ENCODE measurements at places on chromosomes 5 and 9. TPM values are rescaled to one million over a fixed set of nuclear protein-coding genes. Genes with fewer than 3 reads are reported as not detected.

LAMC3 gene
- polyA plus RNA-seq: not detected

LCN1 gene
- polyA plus RNA-seq: not detected

PCDHA6 gene
- polyA plus RNA-seq: not detected

C5orf63 gene
- 12.5 TPM for polyA plus RNA-seq

ARHGEF39 gene
- polyA plus RNA-seq: 0.92 TPM

LIFR gene
- polyA plus RNA-seq: not detected

SLC1A3 gene
- polyA plus RNA-seq: not detected

PCDHB9 gene
- not detected for polyA plus RNA-seq

FGF1 gene
- not detected for polyA plus RNA-seq

FOXD1 gene
- polyA plus RNA-seq: not detected

MED27 gene
- 90.1 TPM for polyA plus RNA-seq

SPINK5 gene
- not detected for polyA plus RNA-seq

DNA sequence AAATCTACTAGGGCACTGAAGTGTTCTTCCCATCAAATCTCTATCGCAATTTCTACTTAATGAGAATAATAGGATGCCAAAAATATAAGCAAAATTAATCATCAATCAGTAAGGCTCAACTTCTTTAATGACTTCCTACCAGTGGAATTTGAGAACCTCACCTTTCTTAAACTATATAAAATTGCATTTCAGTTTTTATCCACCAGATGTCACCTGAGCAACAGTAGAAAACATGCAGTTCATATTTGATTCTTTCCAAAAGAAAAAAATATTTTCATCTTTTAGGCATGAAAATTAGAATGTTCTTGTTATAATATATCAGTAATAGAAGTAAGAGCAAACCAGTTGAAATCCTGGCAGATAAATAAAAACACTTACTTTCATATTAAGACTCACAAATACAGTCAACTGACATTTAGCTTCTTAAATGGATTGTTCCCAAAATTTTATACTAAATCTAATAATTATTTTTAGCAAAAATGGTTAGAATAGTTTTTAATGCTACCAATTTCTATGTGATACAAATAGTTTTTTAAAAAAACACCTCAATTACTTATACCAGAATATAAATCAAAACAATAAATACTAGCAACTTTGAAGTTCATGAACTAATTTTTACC, 13.4 kb upstream of the CCDC112 start:
- DNase-seq: peak; percentile 22

DNA sequence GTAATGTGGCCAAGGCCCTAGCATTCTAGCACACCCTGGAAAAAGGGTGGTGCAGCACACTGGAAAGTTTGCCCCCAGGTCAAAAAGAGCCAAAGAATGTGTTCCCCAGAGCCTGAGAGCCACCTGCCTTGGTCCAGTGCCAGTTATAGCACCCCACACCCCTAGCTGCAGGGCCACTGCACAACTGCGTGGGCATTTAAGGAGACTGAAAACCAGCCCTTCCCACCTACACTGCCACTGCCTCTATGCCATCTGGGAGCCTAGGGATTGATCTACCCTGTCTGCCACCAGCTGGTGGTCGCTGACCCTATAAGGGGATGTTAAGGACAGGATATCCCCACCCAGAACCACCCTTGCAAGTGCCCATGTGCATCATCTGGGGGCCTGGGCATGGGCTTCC, 38.2 kb upstream of the PTPRD start:
- DNase-seq: no peak

- DNase-seq: no peak
These were observed 45.5 kb downstream of the GALNT12 start for GRCh38 chr9:98852961-98853360.

DNA sequence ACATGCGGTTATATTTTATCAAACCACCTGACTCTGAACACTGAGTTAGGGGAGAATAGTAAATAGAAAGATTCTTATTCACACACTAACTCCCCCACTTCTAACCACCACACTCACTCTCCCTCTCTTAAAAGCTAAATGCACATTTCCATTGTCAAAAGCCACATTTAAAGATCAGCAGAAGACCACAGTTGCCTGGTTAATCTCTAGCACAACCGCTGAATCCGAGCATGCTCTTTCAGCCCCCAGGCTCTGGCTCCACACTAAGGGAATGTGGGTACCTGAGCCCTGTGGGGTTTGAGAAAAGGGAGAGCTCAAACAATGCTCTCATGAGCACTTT, 35.7 kb downstream of the PFDN1 start:
- no peak for DNase-seq

DNA sequence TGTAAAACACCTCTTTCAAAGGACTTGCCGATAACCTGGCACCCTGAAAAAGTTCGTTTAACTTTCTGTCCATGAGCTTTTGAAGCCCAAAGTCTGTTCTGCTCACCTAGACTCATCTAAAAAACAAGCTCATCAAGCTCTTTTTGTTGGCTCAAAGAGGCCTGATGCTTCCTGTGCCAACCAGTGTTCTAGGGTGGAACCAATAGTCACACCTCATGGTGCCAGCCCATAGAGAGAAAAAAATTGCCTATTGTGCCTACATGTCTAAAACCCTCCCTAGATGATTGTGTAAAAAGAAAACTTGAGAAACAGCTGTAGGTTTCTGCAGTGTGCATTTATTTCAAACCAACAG, 4.7 kb downstream of the SH3RF2 start:
- DNase-seq: no peak

DNA sequence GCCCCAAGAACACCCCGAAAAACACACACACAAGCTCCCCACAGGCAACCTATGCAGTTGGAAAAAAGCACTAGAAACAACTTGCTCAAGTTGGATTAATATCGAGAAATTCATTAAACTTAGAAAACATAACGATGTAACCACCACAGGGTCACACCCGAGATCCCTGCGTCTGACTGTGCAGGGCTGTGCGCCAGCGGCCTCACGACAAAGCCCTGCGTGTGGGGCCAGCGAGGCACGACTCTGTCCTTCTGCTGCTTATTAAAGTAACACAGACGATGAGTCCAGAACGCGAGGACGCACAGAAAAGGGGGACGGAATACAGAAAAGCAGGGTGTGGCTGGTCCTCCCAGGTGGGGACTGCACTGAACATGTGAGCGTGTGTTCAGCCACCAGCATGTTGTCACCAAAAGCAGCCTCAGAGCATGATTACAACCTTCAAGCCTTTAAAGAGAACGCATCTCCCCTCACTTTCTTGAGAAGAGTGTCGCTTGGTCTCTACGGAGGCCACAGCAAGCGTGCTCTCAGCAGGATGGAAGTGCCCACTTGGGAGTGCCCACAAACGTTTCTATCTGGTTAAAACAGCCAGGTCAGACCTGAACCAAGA, 14.4 kb downstream of the SLC12A7 start:
- DNase-seq: no peak

GRCh38 chr9:126612813-126613641, 701 bp upstream of the LMX1B start:
- no peak for DNase-seq

DNA sequence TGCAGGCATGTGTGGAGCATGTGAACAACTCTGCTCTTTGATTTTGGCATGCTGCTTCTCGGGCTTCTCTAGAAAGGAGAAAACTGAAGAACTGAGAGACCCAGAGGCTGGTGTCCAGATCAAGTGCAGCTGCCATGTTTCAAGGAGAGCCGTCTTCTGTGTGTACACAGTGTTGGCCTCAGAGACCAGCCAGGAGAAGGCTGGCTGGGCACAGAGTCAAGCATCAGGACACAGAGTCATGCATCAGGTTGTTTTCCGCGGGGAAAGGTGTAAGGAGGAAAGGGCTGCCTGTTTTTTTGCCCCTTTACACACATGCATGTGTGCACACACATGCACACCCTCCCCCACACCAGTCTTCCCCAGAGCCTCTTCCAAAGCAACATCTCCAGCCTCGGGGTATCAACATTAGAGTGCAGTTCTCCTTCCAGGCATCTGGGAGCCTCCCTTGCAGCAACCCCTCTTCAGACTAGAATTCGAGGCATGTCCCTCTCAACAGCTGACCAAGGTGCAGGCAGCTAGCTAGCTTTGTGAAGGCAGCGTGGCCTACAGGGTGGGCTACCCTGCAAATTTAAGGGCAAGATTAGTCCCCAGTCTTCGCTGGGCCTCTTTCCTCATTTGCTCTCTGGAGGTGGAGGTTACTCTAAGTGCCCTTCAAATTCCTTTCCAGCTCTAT, 180.9 kb downstream of the AOPEP start:
- no peak for DNase-seq

DNA sequence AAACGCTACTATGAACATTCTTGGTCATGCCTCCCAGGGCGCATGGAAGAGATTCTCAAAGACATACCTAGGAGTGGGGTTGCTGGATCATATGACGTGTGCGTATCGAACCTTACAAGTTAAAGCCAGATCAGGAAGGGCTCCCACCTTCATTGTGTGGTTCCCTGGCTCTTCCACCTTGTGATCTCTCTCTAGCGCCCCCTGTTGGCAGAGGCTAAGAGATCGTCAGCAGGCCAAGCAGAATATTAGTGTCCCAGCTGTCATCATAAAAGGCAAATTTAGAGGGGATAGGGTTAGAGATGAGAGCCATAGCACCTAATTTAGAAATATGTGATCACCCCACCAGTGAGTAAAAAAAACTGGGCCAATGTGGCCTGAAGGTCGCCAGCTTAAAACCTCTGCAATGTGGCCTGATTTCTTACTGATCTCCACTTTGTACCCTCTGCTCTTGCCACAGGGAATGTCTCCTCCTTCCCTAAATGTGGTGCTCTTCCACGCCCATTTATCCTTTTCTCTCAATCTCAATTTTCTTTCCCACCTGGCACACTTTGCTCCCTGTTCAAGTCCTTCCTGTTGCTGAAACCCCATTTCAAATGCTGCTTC, 91.7 kb upstream of the SHB start:
- peak; percentile 54 for DNase-seq

- no peak for DNase-seq
These were observed 16.9 kb upstream of the ZNF366 start for GRCh38 chr5:72523960-72524582.

DNA sequence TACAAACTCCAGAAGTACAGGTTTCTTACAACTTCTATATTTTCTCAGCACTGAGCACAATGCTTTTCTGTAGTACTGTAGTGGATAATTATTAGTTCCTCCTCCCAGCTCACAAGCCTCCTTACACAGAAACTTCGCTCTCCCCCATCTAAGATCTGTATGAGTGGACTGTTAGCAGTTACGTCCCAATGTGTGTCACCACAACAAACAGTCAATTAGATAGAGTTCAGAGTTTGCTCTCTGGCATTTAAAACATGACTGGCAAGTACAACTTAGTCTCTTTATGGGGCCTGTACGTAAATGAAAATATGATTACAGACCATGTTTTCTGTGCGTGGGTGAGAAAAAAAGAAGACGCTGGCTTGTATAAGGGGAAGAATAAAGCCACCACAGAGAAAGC, 631.4 kb upstream of the DMAC1 start:
- DNase-seq: no peak

DNA sequence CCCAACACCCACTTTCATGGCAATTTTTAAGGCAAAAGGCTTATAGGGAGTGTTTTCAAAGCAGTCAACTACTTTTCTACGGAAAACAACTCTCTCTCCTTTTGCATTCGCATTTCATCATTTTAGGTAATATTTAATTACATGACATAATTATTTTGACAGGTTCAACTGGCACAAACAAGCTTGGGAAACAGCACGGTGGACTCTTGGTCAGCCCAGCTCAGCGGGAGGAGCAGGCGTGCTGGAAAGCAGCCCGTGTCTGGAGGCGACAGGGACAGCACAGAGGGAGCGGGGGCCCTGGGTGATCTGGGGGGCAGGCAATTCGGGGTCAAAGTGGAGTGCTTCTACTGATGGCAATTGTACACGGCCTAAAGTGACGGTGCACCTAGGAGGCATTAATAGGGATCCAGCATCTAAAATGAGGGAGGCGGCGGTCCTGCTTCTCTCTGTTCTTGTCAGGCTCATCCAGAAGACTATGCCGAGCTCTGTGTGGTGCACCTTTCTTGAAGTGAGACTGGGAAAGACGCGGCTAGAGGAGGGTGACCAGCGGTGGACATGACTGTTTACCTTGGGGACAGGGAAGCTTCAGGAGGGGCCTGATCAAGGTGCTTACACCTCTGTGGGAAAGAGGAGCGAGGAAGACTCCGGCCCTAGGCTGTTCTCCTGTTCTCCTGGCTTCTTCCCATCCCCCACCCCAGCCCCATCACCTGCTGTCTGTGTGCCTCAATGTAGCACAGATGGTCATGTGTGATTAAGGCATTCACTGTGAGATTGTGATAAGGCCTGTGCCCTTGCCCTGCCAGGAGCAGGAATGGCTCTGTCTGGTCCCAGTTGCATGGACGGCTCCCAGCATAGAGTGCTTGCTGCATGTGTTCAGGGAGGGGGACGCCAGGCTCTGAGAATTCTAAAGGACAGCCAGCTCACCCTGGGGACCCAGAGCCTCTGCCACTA, 3.4 kb downstream of the MYMK start:
- no peak for DNase-seq

- no peak for DNase-seq
These were observed 38.7 kb downstream of the LARP1 start for GRCh38 chr5:154793599-154794524.

- no peak for DNase-seq
These were observed 80.2 kb downstream of the PRKACG start for GRCh38 chr9:68933434-68934328.

- DNase-seq: peak; percentile 27
These were observed 17.4 kb downstream of the CEP78 start for GRCh38 chr9:78253285-78253684.

- DNase-seq: no peak
These were observed 109.9 kb downstream of the EHMT1 start for GRCh38 chr9:137728444-137729311.

- no peak for DNase-seq
These were observed 88.0 kb downstream of the NLN start for GRCh38 chr5:65809817-65810531.

GRCh38 chr5:54756301-54756700, 229.1 kb downstream of the ESM1 start:
- no peak for DNase-seq

DNA sequence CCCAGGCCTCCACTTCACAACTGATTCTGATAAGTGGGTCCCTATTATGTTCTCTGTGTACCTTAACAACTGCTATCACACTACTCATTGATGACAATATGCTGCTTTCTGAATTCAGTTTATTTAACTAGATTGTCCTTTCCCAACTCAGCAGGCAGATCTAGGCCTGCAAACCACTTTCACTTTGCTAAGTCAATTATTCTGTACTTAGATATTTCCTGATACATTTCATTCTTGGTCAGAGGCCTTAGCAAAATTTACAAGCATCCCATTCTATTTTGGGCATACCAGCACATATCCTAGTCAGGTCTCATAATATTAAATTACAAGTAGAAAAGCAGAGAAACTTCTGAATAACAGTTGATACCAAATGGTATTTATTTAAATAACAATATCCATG, 235.7 kb upstream of the HAPLN1 start:
- no peak for DNase-seq

DNA sequence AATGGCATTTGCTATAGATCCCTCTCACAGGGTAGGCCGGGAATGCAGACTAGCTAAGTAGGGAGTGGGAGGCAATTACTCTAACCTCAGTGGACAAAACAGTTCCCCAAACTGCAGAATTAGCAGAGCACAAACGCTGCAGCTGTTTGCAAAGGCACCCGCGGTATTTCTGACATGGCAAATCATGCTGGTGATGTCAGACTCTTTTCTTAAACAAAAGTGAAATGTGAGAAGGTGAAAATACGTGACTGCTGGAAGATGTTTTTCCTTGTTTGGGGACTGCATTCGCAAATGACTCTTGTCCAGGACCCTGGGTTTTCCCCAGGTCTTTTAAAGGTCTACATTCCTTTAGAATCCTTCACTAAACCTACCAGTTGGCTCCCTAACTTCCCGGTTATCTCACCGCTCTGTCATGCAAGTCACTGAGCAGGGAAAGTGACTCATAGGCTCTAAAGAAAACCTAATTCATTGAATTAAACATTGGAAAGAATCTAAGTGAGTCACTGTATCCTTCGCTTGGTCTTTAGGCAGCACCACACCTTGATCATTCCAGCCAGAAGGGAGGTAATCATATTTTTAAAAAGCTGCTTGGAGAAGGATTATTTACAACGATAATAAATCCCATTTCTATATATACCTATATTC, 91.5 kb upstream of the DNAH5 start:
- no peak for DNase-seq
